ENCODE measurements at places on chromosomes 16 and 17. TPM values are rescaled to one million over a fixed set of nuclear protein-coding genes. Genes with fewer than 3 reads are reported as not detected.

- H3K27ac ChIP-seq, result no peak overlapping the region
- H3K4me3 ChIP-seq, result no peak overlapping the region
- H3K36me3 ChIP-seq, result no peaks in the 10 kb centered on the region
These were observed 937.8 kb downstream of the KCNJ2 start for GRCh38 chr17:71107136-71107535.

DNA sequence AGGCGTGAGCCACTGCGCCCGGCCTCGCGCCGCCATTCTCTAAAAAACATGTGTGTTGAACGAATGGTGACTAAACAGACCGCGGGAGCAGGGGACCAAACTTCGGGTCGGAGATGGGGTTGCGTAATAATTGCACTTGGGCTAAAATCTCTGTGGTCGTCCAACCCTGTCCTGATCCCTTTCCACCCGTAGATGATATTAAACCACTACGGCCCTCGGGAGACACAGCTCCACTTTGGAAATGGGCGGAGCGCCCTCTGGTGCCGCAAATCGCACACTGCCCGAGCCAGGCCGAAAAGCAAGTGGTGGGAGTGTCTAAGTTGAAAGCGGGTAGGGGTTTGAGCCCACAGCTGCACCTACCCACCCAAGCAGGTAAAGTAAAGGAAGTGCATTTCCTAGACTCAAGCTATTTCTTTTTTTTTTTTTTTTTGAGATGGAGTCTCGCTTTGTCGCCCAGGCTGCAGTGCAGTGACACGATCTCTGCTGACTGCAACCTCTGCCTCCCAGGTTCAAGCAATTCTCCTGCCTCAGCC, 17.0 kb downstream of the CAVIN1 start:
- DNase-seq, result peak; percentile 90
- peak overlapping the region; percentile 12 for H3K4me3 ChIP-seq
- H3K36me3 ChIP-seq, result no peaks in the 10 kb centered on the region
- H3K27ac ChIP-seq, result peak overlapping the region; percentile 8
- H3K27me3 ChIP-seq, result no peaks in the 10 kb centered on the region

Gene ZNF747
- total RNA-seq, result 7.2 TPM

- no peak overlapping the region for H3K4me3 ChIP-seq
- H3K27ac ChIP-seq, result no peak overlapping the region
- no peaks in the 10 kb centered on the region for H3K27me3 ChIP-seq
- H3K36me3 ChIP-seq, result peaks cover 22% of the 10 kb centered on the region
- peak; percentile 4 for DNase-seq
- peaks cover 82% of the 10 kb centered on the region for H3K4me1 ChIP-seq
These were observed 26.2 kb downstream of the NSMCE1 start for GRCh38 chr16:27242398-27242797.

DNA sequence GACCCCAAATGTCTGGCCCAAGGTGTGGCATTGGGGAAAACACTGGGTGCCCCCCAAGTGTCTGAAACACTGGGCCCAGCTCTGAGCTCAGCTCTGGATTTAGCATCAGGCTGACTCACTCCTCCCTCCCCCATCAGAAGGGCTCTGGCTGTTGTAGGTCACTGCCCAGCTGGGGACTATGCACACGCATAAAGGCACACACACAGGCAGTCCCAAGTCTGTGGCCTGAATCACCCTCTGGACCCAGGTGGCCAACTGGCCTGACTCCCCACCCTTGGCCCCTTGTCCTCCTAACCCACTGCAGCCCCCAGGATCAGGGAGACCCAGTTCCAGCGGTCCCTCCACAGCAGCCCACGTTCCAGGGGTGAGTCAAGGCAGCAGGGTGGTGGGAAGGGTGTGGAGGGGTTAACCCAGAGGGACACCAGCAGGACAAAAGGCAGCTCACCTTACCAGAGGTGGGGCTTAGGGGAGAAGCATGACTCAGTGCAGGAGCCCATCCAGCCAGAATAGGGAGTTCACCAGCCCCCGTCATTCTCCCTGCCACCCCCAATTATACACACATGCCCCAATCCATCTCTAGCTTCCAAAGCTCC, 47.0 kb downstream of the MYO18A start:
- H3K4me1 ChIP-seq, result peaks cover 63% of the 10 kb centered on the region
- peaks cover 2% of the 10 kb centered on the region for H3K36me3 ChIP-seq
- no peak overlapping the region for H3K4me3 ChIP-seq
- DNase-seq, result peak; percentile 29

Data from activated CD4-positive, alpha-beta memory T cell treated with anti-CD3 and anti-CD28 coated beads for 36 hours (primary cell).